ENCODE measurements at places on chromosomes 1 and 21. TPM values are rescaled to one million over a fixed set of nuclear protein-coding genes. Genes with fewer than 3 reads are reported as not detected.

- no peak overlapping the region for H3K4me3 ChIP-seq
- no peaks in the 10 kb centered on the region for H3K27me3 ChIP-seq
- no peak overlapping the region for H3K27ac ChIP-seq
- H3K36me3 ChIP-seq, result no peaks in the 10 kb centered on the region
Measured at GRCh38 chr21:28723646-28724045, 269.0 kb downstream of the LTN1 start.

Gene DMBX1
- 2.3 TPM for total RNA-seq

- no peak for DNase-seq
- no peak overlapping the region for H3K4me3 ChIP-seq
- peaks cover 8% of the 10 kb centered on the region for H3K36me3 ChIP-seq
- no peaks in the 10 kb centered on the region for H3K4me1 ChIP-seq
Measured at GRCh38 chr1:222769181-222769580, 32.2 kb downstream of the FAM177B start.

- H3K4me1 ChIP-seq, result peaks cover 8% of the 10 kb centered on the region
- H3K27me3 ChIP-seq, result no peaks in the 10 kb centered on the region
- DNase-seq, result no peak
- H3K4me3 ChIP-seq, result no peak overlapping the region
- H3K36me3 ChIP-seq, result no peaks in the 10 kb centered on the region
- no peak overlapping the region for H3K27ac ChIP-seq
Measured at GRCh38 chr21:29304597-29304996, 5.9 kb downstream of the BACH1 start.

Gene ATP1A2
- total RNA-seq, result 3.0 TPM

Measured in H9 (cell line).